Coronary artery (tissue), 2 donors: ENCODE measurements at places on chromosomes 7 and 10.
A peak's percentile ranks its signal among the peaks of the same experiment; 100 is the strongest.

- DNase-seq: no peak
Observed at GRCh38 chr10:61852261-61852660, 49.2 kb upstream of the ARID5B start.

DNA sequence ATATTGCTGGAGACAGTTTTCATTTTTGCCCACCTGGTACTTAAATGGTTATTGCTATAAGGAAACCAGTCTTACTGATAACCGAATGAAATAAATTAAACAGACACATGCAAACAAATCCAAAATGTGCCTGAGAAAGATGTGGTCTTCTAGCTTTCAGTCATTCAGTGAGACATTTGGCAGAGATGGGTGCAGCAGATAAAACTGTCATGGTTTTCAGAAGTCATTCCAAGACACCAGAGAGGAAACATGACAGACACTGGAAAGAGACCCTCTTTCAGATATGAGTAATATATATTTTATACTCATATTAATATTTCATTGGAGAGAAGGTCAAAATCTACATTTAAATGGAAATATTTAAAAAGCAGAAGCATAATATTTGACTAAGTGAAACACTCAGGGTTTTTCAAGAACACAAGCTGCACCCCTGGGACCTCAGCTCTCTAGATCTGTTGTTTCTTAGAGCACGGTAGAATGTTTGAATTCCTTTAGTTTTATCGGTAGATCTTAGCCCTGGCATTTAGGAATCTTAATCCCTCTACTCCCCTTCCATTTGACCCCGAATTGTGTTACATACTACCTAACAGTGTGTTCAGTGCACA is 246.1 kb downstream of the AUTS2 start:
- DNase-seq: no peak

GRCh38 chr7:114659409-114660125 is 245.0 kb downstream of the FOXP2 start:
- DNase-seq: no peak

GRCh38 chr7:81367326-81367931 is 402.4 kb downstream of the HGF start:
- DNase-seq: no peak

- no peak for DNase-seq
Observed at GRCh38 chr7:91826377-91826776, 54.1 kb downstream of the MTERF1 start.

GRCh38 chr7:27300421-27300820 is 57.8 kb downstream of the EVX1 start:
- DNase-seq: no peak

GRCh38 chr7:24883622-24884013 is 96.4 kb downstream of the OSBPL3 start:
- DNase-seq: no peak

DNA sequence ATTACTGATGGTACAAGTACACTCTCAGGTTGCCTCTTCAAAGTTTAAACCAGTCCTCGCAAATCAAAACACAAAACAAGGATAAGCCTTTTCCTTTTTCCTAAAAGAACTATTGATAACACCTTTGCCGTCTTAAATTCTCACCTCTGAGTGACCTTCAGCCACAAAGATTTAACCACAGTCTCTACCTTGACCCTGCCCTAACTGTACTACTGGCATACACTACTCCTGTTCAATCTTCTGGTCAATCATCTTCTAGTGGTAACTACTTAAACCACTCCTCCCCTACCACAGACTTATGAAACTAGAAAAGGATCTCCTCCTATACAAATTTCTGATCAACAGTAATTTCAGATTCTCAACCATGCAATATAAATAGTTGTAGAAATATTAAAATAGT is 15.1 kb downstream of the UPF2 start:
- DNase-seq: no peak

DNA sequence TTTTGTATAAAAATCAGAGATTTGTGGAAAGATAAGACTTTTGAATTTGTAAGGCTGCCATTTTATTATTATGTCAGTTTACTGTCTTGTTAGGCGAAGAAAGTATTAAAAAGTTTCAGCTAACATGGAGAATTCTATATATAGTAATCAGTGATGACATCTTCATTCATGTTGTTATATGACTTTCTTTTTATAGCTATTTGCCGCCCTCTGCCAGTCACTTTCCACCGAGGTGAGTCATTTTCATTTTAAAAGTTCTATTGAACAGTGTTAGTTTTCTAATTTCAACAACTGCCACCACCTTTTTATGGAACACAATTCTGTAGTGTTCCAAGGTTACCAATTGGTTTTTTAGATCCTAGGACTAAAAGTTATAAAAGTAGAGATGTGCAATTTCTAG is 11.8 kb downstream of the CUTC start:
- DNase-seq: no peak

DNA sequence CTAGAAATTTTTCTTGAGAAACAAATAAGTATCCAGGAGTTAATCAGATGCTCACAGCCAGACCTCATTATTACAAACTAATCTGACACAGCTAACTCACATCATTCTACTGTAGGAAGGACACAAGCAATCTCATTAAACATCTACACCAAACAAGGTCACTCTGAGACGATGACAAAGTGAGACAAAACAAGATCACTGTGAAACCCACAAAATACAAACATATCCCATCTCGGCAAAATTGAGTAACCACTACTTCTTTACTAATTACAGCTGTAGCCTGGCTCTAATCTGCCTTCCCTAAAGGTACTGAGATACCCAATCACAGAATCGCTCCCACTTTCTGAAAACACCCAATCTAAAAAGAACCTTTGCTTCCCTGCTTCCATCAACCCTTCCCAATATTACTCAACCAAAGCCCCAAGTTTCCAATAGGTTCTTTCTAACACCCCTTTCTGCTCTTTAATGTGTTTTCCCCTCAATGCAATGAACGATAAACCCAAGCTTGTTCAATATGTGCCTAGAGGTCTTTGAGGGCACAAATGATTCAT is 26.9 kb downstream of the CCDC6 start:
- no peak for DNase-seq

DNA sequence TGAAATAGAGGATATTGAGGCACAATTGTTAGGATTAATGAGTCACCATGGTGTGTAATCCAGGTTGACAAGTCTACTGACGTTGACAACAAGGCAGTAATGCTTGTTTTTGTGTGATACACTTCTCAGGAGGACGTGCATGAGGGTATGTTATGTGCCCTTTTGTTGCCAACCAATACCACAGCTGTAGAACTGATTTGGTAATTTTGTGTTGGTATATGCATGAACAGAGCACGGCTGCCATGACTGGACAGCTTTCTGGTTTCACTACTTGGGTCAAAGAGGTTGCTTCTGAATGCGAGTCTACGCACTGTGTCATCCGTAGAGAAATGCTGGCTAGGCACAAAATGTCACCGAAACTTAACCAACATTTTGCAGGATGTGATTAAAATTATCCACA is 32.9 kb downstream of the PHTF2 start:
- no peak for DNase-seq

DNA sequence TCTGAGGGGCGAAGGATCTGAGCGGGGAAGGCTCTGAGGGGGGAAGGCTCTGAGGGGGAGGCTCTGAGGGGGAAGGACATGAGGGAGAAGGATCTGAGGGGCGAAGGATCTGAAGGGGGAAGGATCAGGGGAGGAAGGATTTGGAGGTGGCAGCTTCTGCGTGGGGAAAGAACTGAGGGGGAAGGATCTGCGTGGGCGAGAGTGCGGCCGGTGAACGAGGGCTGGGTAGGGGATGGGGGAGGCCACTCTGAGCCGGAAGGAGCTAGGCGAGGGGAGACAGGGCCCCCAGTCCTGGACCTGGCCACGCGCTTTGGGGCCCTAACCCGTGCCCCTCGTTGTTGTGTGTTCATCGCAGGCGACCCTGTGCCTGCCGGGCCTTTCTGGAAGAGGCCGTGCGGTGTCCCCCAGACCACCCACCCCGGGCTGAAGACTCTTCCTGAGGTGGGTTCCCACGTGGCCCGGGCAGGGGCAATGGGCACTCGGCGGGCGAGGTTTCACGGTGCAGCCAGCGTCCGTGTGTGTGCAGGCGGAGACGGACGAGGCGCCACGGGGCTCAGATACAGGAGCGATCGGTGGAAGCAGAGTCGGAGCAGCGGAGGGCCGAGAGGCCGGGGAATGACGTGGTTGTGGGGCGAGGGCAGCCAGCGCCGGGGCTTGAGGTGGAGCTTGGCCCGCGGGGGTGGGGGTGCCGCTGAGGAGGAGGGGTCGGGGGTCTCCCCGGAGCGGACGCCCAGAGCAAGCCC is 2.0 kb downstream of the CALY start:
- DNase-seq: no peak

DNA sequence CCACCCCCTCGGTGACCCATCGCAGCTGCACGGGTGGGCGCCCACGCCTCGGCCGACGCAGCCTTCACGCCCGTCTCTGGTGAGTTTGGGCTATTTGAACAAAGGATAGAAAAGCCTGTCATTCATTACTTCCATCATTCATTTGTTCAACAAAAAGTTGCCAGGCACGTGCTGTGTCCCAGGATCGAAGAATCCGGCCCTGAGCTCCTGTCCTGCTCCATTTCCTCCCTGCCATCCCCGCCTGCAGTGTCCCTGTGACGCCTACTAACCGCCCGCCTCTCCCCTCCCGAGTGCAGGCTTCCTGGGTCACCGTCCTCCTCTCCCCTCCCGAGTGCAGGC is 340.1 kb downstream of the WDR37 start:
- peak; percentile 33 for DNase-seq

- DNase-seq: no peak
Observed at GRCh38 chr10:87054373-87055295, 34.5 kb downstream of the FAM25A start.

GRCh38 chr10:2891770-2892124 is 175.6 kb upstream of the PFKP start:
- no peak for DNase-seq

DNA sequence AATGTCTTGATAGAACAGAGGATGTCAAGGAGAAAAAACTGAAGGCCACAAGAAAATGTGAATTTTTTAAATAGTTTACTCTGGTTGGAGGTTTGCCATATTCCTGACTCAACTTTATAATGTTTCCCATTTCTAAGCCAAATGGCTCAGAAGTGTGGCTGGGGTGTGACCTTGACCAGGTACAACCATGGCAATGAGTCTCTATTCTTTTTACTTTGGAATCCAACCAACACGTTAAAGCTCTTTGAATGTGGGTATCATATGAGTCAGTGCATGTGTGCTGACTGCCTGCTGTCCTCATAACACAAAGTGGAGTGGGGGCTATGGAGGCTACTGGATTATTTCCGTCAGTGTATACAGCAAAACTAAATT is 33.5 kb upstream of the DLD start:
- no peak for DNase-seq

DNA sequence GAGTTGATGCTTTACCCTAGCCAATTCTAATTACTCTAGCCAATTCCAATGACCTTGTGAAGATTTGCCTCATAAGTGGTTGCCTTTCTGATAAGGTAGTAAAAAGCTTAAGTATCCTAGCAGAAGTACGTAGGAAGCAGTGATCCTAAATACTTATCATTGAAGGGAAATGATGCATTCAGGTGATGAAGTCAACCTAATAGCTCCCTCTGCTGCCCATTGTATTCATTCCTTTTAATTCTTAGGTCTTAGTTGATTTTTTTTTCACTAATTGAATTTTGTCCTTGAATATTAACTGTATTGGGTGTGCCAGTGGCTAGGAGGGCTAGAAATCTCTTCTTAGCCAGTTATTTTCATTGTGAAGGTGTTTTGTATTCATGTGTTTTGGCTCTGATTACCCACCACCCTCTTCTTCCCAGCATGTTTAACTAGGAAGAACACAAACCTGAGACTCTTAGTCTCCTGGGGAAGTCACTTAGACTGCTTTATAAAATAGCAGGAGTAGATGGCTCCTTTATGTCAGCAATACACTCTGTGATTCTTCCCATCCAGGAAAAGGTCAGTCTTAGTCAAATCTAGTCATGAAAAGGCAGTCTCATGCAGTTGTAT is 46.3 kb downstream of the PLEKHA8 start:
- no peak for DNase-seq

DNA sequence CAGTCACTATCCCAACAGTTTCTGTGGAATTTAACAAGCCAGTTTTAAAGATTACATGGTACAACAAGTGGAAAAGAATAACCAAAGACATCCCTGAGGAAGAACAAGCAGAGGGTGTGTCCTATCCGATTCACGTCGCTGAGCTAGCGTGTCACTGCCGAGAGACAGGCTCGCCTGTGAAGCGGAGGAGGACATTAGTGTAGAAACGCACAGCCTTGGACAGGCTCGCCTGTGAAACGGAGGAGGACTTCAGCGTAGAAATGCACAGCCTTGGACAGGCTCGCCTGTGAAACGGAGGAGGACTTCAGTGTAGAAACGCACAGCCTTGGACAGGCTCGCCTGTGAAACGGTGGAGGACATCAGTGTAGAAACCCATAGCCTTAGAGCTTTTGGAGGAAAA is 52.7 kb upstream of the INPP5A start:
- DNase-seq: no peak

- DNase-seq: no peak
Observed at GRCh38 chr7:50312250-50313162, 8.0 kb downstream of the IKZF1 start.

GRCh38 chr7:117227091-117227490 is 95.8 kb downstream of the WNT2 start:
- no peak for DNase-seq

DNA sequence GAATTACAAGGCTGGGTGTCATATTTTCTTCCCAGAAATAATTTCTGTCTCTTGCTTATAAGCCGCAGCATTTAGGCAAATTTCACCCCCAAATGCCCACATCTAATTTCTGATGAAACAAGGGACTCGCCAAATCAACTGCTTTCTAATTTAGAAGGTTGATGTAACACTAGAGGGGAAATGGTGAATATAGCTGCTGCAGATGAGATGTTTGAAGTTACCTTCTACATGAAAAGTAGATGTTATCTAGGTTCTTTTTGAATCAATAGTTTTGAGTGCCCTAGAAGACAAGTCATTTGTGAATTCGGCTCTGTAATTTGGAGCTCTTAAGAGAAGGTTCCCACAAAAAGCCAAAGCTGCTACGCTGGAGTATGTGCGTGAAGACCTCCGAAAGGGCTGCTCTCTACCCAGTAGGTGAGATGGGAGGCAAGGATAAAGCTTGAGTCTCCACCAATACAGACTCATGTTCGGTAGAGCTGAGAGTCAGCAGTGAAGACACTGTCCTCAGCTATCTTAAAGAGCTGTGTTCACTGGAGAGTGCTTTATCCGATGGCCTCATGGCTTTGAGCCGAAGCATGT is 99.5 kb downstream of the FANK1 start:
- no peak for DNase-seq

- DNase-seq: no peak
Observed at GRCh38 chr10:12321641-12322040, 27.7 kb upstream of the CAMK1D start.

GRCh38 chr10:3874990-3875841 is 90.2 kb upstream of the KLF6 start:
- no peak for DNase-seq
